ENCODE measurements at places on chromosomes 7 and 10.

- no peak for DNase-seq
These were observed 54.8 kb downstream of the ZMIZ1 start for GRCh38 chr10:79123547-79123963.

- DNase-seq, result no peak
These were observed 22.4 kb downstream of the NRBF2 start for GRCh38 chr10:63155388-63156020.

DNA sequence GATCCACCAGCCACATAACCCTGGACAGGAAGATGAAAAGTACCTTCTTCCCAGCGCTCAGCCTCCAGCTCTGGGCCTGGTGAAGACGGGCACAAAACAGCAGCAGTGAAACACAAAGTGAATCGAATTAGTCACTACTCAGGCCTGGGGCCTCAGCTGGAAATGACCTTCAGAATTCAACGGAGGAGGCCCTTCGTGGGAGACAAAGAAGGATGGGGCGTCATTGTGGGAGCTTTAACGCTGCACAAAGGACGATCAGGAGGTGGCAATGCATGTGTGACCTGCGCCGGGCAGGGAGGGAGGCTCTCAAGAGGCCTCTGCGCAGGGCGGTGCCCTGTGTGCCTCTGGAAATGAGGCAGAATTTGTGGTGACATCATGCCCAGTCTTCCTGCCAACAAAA, 161.9 kb downstream of the DNAJB6 start:
- no peak for DNase-seq

- no peak for DNase-seq
These were observed at the start of gene CFAP46 for GRCh38 chr10:132942101-132943057. Gene CFAP46 (minus strand): TSS chr10:132942570. CDS start chr10:132942484, 86 bp downstream.

- no peak for DNase-seq
These were observed 32.6 kb upstream of the ADCYAP1R1 start for GRCh38 chr7:31019509-31019908.

DNA sequence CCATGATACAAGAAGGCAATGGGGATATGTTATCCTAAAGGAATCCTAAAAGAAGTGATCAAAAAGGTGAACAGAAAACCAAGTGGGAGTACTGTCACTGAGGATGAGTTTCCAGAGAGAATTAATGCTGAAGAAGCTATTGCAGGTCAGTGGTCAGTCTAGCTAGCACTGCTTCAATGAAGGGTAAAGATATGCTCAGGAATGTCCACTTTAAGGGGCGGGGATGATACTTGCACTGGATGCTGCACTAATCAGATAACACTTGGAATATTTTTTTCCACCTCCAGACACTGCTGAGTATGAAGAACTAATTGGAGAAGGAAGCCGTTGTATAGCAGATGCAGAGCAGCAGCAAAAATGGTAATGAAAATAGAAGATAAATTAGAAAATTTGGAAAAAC, 75.3 kb downstream of the LRRC17 start:
- DNase-seq, result no peak

DNA sequence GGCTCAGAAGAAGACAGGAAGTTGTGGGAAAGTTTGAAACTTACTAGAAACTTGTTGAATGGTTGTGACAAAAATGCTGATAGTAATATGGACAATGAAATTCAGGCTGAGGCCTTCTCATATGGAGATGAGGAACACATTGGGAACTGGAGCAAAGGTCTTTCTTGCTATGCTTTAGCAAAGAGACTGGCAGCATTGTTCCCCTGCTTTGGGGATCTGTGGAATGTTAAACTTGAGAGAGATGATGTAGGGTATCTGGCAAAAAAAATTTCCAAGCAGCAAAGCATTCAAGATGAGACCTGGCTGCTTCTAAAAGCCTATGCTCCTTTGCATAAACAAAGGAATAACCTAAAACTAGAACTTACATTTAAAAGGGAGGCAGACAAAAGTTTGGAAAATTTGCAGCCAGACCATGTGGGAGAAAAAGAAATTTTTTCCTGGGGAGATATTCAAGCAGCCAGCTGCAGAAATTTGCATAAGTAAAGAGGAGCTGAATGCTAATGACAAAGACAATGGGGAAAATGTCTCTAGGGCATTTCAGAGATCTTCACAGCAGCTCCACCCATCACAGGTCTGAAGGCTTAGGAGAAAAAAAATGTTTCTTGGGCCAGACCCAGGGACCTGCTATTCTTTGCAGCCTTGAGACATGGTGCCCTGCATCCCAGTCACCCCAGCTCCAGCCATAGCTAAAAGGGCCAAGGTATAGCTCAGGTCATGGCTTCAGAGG, 16.5 kb upstream of the KCND2 start:
- DNase-seq, result no peak

DNA sequence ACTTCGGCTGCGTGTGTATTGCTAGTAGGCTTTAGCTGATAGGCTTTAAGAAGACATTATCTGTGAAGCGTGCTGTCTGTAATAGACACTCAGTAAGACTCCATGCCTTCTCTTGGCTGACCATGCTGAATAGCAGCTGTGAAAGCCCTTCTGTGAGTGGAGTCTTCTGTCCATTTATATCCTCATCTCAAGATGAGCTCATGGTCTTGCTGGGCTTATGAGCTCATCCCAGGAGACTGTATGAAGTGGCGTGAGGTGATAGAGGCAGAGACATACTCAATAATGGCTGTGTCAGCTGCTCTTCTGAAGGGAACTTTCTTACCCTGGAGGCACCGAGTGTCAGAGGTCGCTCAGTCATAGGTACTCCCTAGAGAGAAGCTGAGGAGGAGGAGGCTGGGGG, 111.5 kb downstream of the SH2D4B start:
- no peak for DNase-seq

GRCh38 chr7:209906-210305, 17.5 kb downstream of the FAM20C start:
- DNase-seq, result no peak

GRCh38 chr10:34049887-34050286, 715.4 kb upstream of the NRP1 start:
- no peak for DNase-seq

- no peak for DNase-seq
These were observed 311.3 kb upstream of the ZMIZ1 start for GRCh38 chr10:78757344-78757925.

DNA sequence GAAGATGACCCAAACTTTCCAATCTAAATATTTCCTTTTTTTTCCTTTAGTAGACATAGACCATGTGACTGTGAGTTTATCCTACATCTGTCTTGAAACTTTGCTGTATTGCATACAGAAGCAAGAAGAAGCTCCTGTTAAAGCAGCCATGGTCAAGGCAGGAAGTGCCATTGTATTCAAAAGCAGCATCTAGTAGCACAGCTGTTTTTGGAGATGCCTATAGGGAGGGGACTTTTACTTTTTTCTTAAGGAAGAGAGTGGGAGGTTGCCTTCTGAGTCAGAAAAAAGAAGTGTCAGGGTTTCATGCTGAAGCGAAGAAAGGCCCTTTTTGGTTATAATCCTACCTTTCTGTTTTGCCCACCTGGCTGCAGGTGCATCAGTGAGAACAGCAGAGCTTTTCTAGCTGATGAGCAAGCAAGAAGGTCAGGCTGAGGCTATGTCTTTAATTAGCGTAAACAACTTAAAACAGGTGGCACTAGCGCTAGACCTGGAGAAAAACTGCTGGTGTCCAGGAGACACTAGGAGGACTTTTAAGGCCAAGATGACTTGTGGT, 234.1 kb upstream of the AGK start:
- no peak for DNase-seq

- DNase-seq, result no peak
These were observed 201.7 kb downstream of the PLXDC2 start for GRCh38 chr10:20017961-20018360.

DNA sequence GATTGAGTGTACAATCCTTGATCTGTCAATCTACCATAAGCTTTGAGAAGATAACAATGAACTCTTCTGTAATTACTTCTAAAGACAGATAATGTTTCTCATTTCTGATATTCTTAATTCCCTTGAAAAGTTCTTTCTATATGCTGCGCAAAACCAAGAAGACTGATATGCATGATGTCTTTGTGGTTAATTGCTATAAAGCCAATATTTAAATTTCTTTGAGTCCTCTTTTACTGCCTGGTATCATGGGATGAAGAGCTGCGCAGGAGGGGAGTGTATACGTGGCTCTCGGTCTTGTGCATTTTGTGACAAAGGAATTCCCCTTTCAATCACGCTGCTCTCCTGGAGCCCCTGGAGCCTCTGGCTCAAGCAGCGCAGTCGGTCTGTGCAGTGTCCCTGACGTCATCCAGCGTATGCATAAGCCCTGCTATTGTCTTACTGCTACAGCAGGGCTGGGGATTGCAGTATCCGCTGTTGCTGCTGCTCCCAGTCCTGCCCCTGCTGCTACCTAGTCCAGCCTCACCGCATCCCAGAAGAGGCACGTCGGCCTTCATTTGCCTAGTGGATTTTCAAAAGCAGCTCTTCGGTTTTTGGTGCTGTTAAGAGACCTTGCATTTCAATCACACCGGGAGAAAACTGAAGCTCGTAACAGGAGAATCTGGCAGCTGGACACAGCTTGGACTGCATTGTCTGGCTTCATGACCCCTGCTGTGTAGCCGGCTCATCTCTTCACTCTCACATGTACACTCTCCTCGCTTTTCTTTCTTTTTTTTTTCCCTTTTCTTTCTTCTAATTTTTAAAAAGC, 66.7 kb downstream of the ST7 start:
- DNase-seq, result no peak

- DNase-seq, result no peak
These were observed 945 bp upstream of the RHEB start for GRCh38 chr7:151520419-151521261.

GRCh38 chr10:88866454-88866853, 13.6 kb upstream of the STAMBPL1 start:
- DNase-seq, result no peak

- DNase-seq, result no peak
These were observed 124.3 kb downstream of the ADCY1 start for GRCh38 chr7:45698303-45699014.
